Mesothelial cell of epicardium (in vitro differentiated cells): ENCODE measurements at places on chromosomes 4 and X.

DNA sequence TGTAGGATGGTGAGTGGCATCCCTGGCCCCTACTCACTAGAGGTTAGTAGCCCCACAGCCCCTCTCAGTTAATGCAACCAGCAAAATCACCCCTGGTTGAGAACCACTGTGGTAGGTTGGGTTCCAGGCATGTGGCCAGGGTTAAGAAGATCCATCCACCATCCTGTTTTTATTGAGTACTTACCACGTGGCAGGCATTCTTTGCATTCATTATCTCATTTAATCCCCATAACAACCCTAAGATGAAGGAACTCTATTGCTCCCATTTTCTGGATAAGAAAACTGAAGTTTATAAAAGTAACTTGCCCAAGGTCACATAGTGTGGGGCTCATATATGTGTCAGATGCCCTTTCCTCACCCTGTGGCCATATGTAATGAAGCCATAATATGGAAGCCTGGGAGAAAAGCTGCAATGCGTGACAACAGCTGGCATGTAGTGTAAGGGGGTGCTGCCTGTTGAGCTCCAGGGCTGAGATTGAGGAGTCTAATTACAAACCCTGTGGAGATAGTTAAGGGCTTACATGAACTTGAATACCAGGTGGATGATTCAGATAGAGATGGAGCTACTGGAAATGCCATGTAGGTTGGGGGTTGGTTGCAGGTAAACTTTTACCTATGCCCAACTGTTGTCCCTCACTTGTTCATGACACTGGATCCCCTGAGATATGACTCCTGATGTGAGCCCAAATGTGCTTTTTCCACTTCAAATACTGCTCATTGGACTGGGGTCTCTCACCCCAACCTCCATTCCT, 100.2 kb upstream of the PGRMC2 start:
- no peak for DNase-seq
- peaks cover 22% of the 10 kb centered on the region for H3K27me3 ChIP-seq
- H3K4me1 ChIP-seq: peaks cover 43% of the 10 kb centered on the region
- H3K4me3 ChIP-seq: no peak overlapping the region
- no peaks in the 10 kb centered on the region for H3K36me3 ChIP-seq
- H3K27ac ChIP-seq: no peak overlapping the region

- no peak overlapping the region for H3K27ac ChIP-seq
- H3K27me3 ChIP-seq: no peaks in the 10 kb centered on the region
- no peak overlapping the region for H3K4me3 ChIP-seq
- H3K36me3 ChIP-seq: peaks cover 18% of the 10 kb centered on the region
- peaks cover 27% of the 10 kb centered on the region for H3K4me1 ChIP-seq
These were observed 75.8 kb downstream of the FAT1 start for GRCh38 chr4:186647821-186648220.

DNA sequence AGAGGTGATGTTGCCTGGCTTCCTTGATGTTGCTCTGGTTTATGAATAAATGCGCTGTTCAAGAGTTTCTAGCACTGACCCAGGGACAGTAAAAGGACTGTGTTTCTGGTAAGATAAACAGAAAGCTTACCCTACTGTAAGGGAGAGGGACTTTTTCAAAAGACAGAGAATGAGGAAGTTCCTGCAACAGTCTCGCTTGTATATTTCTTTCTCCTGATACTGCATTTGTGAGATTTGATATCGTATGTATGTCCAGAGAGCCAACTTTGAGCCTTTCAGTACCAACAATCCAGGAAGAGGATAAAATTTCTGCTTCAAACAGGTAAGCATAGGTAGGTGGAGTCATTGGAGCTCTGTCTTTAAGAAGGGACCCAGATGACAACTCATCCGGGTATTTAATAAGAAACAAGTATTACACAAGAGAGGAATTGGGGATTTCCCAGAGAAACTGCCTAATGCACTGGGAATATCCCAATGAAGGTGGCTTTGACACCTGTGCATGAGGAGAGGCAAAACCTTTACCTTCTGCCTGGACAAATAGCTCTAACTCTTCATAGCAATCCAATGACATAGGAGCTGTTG, 773 bp downstream of the DAPP1 start:
- H3K27ac ChIP-seq: no peak overlapping the region
- no peak for DNase-seq
- peaks cover 16% of the 10 kb centered on the region for H3K4me1 ChIP-seq
- H3K27me3 ChIP-seq: peaks cover 3% of the 10 kb centered on the region
- H3K4me3 ChIP-seq: no peak overlapping the region
- no peaks in the 10 kb centered on the region for H3K36me3 ChIP-seq

DNA sequence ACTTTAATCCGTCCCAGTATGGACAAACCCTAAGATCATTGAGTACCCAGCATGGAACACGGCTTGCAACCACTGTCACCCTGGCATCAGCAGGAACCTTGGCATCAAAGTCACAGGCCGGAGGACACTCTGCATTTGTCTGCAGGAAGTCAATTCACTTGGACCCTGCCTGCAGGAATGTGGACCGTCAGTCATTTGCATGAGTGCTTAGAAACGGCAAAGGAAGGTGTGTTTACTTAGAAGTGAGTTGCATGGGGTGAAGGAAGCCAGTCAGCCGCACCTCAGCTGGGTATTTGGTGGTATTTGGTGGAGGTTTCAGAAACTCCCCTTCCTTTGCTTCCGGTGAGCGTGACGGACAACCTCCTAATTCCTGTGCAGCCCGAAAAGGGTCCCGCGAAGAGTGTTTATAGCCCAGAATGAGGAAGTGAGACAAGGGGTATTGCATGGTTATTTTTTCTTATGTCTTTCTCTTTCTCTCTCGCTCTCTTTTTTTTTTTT, 15.5 kb downstream of the P2RY8 start:
- DNase-seq: no peak
- H3K27me3 ChIP-seq: peaks cover 1% of the 10 kb centered on the region
- H3K4me3 ChIP-seq: no peak overlapping the region
- no peaks in the 10 kb centered on the region for H3K36me3 ChIP-seq

GRCh38 chrX:13733506-13733905, 914 bp downstream of the TRAPPC2 start:
- H3K4me1 ChIP-seq: peaks cover 26% of the 10 kb centered on the region
- DNase-seq: no peak
- peak overlapping the region; percentile 96 for H3K4me3 ChIP-seq
- no peaks in the 10 kb centered on the region for H3K27me3 ChIP-seq
- H3K36me3 ChIP-seq: peaks cover 12% of the 10 kb centered on the region
- H3K27ac ChIP-seq: peak overlapping the region; percentile 97

GRCh38 chrX:72041871-72042851, 89.6 kb downstream of the RTL5 start:
- H3K27me3 ChIP-seq: no peaks in the 10 kb centered on the region
- H3K4me3 ChIP-seq: no peak overlapping the region
- H3K4me1 ChIP-seq: peaks cover 53% of the 10 kb centered on the region
- H3K27ac ChIP-seq: peak overlapping the region; percentile 77
- DNase-seq: no peak

DNA sequence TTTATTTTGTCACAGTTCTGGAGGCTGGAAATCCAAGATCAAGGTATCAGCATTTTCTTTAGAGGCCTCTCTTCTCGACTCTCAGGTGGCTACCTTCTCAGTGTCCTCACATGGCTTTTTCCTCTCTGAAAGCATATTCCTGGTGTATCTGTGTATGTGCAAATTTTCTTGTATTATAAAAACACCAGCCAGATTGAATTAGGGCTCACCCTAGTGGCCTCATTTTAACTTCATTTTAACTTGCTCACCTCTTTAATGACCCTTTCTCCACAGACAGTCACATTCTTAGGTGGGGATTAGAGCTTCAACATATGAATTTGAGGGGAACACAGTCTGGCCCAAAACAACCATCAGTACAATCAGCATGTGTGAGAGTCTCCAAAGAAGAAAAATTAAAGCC, 542.4 kb upstream of the FAM241A start:
- H3K27me3 ChIP-seq: no peaks in the 10 kb centered on the region
- H3K4me1 ChIP-seq: no peaks in the 10 kb centered on the region
- H3K4me3 ChIP-seq: no peak overlapping the region
- no peak for DNase-seq

DNA sequence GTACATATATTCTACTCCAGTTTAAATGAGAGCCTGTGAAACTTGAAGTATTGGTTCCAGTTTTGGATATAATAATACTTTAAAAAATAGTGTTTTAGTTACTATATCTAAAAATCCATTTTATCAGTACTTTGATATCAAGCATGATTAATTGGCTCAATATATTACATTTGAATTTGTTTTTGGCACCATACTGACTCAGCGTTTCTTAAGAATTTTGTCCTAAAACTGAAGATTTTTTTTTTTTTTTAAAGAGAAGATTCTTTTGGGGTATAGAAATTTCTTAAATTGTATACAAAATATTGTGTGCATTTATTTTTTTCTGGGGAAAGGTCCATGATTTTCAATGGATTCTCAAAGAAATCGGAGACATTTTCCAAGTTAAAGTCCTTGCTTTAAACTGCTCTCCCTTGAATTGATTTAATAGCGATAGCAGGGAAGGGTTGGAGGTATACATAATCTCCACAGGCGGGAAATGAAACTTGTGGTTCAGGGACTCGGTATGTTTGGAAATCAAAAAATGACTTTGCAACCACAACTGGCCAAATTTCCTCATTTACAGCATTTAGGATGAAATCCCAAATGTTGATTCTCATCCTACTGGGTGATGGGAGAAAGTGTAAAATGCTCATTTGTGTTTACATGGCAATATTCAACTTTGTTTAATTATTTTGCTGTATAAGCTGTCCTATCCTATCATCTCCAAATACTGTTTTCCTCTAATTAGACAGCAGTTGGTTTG, 62.3 kb downstream of the TMA16 start:
- no peaks in the 10 kb centered on the region for H3K36me3 ChIP-seq
- H3K27ac ChIP-seq: no peak overlapping the region
- H3K27me3 ChIP-seq: peaks cover 15% of the 10 kb centered on the region
- no peak for DNase-seq
